ENCODE measurements at places on chromosomes 5 and 9. TPM values are rescaled to one million over a fixed set of nuclear protein-coding genes. Genes with fewer than 3 reads are reported as not detected.

The C5orf52 gene
- not detected for total RNA-seq

The FAM169A gene
- 8.3 TPM for total RNA-seq

The FBP2 gene
- not detected for total RNA-seq

The SWI5 gene
- total RNA-seq: 18.1 TPM

The CARD6 gene
- 1.6 TPM for total RNA-seq

The PCDHB16 gene
- total RNA-seq: not detected

The TAF11L11 gene
- total RNA-seq: not detected

The FBXL7 gene
- not detected for total RNA-seq
